Ammon's horn (tissue), 1 donor: ENCODE measurements at places on chromosomes 1 and 21.

DNA sequence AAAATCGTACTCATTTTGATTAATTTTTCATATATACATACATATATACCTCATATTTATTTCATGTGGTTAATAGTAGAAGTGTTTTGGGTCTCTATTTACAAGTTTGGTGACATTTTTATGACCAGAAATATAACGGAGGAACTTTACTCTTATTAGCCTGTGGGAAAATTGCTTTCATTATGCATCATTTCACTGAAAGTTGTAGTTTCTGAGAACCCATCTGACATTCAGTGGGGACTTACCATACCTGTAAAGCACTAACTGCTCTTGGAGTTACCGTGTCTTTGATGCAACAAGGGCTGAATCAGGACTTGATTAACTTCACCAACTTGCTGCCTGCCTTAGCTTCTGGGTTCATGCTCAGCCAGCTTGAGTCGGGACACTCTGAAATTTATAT is 49.9 kb upstream of the ITPKB start:
- DNase-seq = no peak

DNA sequence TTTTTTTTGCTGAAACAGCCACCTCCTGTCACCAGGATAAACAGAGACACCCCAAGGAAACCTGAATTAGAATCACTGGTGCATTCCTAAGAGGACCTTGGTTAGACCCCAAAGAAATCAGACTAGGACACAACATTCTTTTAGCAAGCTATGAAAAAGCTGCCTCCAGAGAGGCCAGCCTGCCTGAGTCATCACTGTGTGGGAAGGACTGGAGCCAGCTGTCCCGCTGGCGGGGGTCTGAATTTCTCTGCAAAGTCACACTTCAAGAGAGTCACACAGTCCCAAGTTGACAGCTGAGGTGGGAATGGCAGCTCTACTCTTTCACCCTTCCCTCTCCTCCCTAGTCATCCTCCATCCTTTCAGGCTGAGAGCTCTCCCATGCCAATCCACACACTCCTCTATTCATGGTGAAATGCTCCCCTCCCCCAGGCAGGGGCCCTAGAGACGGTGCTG is 405.0 kb upstream of the POU3F1 start:
- peak; percentile 54 for DNase-seq

DNA sequence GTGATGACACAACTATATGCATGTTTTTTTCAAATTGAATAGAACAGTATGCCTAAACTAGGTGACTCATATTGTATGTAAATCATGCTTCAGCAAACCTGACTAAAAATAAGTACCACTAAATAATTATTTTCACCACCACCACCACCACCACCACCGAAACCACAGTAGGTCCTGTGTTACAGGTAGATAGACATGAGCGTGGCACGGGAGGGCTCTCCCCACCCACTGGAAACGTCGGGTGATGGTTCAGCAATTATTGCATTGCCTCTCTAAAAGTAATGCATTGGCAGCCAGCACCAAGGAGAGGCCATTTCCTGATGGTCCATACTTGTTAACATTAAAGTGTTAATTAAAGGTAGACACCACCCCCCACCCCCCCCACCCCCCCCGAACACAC is 297.0 kb upstream of the NCAM2 start:
- DNase-seq = no peak

- DNase-seq = no peak
Observed at GRCh38 chr1:53180226-53180625, 16.4 kb upstream of the CPT2 start.

DNA sequence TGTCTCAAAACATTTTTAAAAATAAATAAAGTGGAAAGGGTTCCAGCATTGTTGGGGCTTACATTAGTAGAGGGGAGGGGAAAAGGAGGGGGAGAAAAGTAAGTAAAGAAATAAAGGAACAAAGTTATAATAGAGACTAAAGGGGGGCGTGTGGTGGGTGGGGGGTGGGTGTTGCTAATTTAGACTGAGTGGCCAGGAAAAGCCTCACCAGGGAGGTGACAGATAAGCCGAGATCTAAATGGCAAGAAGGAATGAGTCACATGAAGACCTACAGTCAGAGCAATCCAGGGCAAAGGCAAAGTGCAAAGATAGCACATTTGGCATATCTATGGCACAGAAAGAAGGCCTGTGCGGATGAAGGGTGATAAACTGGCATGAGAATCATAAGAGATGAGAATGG is 7.5 kb downstream of the MPL start:
- no peak for DNase-seq

GRCh38 chr1:155069551-155070157 is 6.1 kb downstream of the EFNA4 start:
- DNase-seq = no peak

DNA sequence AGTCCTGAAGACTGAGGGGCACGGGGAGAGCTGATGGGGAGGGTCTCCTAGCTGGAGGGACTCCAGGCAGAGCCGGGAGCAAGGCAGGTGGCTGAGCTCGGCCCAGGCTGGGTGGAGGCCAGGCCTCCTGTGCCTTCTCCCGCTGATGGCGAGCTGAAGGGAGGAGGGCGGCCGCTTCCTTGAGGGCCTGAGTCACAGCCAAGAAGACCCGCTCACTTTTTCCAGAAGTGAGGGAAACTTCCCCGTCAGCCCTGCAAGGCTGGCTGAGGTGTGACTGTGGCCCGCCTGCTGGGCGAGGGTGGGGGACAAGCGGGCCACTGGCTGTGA is 1.7 kb upstream of the VWA1 start:
- no peak for DNase-seq

DNA sequence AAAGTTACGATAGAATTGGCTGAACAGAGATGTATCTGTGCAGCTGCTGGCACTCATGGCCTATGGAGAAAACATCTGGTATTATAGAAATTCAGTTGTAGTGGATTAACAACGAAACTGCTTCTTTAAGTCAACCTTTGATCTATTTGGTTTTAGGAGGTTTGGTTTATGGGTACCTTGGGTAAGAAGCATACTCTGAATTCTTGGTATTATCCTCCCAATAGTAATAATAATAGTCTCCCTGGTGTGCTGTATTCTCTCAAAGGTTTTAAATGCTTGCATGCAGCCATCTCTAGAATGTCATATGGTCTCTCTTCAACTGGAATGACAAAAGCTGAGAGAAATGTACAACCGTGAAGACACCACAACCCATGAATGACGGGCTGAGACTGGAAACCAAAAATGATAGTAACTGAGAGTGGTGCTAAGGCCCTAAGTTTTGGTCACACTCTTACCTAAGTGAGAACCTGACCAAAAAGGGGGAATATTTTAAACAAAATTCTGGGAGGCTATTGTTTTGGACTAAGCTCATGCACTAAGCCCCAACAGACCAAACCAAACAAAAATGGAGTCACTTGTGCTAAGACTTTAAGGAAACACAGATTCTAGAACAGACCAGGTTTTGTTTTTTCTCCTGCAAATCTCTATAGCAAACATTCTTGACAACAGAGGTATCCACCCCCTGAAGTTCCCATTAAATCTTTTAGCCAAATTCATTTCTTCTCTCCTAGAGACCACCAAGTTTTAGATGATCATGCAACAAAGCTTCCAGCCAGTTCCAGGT is 17.6 kb upstream of the TMEM61 start:
- DNase-seq = no peak

DNA sequence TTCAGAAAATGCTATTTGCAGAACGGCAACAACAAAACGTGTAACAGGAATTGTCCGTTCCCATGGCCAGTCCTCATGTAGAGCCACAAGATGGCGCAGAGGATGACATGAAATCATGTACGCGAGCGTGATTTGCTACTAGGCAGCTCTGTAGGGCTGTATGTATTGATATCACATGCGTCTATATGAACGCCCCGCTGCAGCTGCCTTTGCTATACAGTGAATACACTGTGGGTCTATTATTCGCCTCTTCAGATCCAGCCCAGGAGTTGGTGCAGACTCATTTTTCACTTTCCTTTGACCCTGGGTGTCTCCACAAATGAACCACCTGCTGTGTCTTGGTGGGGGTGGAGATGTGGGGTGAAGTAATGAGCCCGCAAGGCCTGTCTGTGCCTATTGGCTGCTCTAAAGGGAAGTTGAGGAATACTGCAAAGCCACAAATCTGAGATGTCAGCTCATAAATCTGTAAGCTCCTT is 361.5 kb downstream of the KIF26B start:
- no peak for DNase-seq

DNA sequence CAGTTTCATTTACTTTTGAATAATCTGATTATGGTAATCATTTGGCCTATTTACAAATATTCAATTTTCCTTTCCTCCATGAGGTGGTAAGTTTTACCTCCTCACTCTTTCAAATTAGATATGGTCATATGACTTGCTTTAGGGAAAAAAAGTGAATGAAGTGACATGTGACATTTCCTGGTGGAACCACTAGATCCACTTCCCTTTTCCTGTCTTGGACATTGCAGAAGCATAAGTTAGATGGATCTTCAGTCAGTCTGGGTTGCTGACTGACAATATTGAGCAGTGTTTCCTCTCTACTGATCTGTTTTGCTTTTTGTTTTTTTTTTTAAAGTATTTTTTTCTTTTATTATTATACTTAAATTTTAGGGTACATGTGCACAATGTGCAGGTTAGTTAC is 481.1 kb upstream of the PTBP2 start:
- no peak for DNase-seq

DNA sequence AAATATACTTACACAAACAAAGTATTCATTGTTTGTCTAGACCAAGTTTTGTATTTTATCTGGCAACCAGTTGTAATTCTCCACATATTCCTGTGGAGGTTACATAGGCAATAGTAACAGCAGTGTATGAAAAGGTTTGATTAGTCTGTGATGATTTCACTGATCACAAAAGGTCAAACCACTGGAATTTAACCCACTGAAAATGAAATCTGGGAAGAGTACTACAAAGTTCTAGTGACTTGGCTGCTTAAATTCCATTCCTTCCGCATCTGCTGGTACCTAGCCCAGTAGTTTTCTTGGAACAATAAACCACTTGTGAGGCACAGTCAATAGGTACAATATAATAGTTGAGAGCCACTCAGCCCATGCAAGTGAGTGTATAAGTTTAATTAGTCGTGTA is 205.4 kb downstream of the NFIA start:
- no peak for DNase-seq

DNA sequence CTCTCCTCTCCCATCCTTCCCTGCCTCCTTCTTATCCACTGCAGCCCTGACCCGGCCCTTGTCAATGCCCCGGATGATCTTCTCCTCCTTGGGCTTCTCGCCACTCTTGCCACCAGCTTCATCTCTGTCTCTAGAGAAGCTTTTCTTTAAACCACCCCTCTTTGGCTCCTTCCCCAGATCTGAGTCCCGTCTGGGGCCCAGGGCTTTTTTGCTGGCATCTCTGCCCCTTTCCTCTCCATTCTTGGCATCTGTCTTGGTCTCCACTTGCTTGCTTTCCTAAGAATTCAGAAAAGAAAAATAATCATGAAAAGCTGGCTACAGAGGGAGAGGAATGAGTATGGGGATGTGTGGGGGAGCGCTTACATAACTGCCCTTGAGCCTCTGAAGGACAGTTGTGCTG is 11.8 kb downstream of the SHISA4 start:
- no peak for DNase-seq

- DNase-seq = no peak
Observed at GRCh38 chr1:109379422-109379821, 18.3 kb downstream of the SORT1 start.

GRCh38 chr1:156431769-156432668 is 63.0 kb downstream of the RHBG start:
- no peak for DNase-seq

DNA sequence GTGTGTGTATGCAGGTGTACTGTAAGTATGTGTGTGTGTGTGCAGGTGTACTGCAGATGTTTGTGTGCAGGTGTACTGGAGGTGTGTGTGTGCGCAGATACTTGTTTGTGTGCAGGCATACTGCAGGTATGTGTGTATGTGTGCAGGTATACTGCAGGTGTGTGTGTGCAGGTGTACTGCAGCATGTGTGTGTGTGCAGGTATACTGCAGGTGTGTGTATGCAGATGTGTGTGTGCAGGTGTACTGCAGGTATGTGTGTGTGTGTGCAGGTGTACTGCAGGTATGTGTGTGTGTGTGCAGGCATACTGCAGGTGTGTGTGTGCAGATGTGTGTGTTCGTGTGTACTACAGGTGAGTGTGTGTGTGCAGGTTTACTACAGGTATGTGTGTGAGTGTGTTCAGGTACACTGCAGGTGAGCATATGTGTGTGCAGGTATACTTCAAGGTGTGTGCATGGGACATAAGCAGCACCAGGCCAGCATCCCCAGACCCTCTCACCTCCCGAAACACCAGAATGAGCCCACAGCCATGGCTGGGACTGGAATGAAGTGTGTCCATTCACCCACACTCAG is 97.5 kb downstream of the DMRTB1 start:
- no peak for DNase-seq

DNA sequence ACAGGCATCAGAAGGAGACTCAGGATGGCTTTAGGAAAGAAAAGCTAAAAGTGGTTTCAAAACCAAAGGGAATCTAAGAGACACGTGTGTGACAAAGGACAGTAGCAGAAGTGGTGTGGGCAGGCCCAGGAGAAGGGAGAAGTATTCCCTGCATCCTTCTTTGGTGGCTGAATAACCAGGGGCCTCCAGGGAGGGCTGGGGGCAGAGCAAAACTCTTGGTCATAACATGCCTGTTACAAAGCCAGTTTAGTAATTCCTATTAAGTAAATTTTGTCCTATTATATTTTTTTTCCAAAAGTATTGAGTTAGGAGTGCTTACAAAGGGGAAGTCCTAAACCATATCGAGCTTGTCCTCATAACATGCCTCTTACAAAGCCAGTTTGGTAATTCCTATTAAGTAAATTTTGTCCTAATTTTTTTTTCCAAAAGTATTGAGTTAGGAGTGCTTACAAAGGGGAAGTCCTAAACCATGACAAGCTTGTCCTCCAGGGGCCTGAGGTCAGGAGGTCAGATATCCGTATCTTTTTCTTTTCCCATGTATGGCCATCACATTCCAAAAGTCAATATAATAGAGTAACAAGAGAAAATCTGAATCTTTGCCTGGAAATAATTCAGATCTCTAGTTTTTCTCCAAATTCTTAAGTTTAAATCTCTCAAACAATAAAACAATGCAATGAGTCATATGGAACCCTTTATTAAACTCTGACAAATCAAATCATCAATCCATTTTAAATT is 509.2 kb downstream of the LTN1 start:
- no peak for DNase-seq
